ENCODE measurements at places on chromosomes 16 and 17.

- DNase-seq, result peak; percentile 62
These were observed 11.5 kb downstream of the FLII start for GRCh38 chr17:18246880-18247612.

DNA sequence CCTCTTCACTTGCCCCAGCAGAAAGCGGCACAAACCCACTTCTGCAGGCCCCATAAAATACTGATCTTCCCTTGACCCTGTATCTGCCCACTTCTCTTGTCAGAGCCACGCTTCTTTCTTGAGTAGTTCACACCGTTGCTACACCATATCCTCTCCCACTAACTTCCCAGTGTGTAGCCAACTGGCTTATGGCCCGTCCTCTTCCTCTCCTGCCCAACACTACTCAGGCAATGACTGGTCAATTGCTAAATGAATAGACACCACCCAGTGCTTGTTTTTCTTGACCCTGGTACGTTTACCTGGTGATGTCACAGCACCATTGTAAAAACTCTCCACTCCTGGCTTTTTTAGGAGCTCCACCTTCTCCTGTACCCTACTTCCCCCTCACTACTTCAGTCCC lies 86.9 kb downstream of the NDEL1 start:
- DNase-seq, result no peak

- no peak for DNase-seq
These were observed 92.4 kb downstream of the BRIP1 start for GRCh38 chr17:61770752-61771533.

GRCh38 chr16:72532906-72533410 lies 361.0 kb upstream of the PMFBP1 start:
- no peak for DNase-seq

DNA sequence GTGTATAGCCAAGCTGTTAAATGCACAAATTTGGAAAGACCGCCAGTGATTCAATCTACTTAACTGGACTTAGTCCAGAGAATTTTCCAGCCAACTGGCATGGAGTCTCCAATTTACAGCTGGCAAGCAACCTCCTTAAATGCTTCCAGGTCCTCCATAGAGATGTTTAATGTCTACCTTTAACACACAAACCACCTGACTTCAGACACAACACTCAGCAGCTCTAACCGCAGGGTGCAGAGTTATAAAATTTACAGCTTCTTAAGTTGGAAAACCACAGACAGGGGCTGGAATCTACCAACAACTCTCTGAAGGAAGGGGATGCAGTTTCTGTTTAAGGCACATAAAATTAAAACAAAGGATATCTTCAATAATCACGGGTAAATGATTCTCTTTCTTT lies 106.9 kb downstream of the SYCE1L start:
- DNase-seq, result no peak

DNA sequence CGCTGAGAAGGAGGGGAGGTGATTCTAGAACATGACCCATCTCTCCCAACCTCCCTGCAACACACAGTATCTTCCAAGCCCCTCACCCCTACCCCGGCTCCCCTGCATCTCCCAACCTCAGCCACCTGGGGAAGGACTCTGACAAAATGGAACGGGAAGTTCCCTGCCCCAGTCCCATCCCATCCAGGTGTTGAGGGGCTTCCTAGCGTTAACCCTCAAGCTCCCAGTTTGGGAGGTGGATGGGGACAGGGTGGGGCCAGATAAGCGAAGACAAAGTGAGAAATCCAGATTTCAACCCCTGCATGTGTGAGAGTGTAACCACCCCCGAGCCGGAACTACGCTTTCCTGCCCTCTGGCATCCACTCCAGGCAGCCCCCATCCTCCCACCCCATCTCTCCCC lies 1.8 kb downstream of the ZSCAN10 start:
- DNase-seq, result no peak

- no peak for DNase-seq
These were observed 23.0 kb downstream of the ERN1 start for GRCh38 chr17:64106918-64107317.

Data from heart left ventricle (tissue), 16 donors.